ENCODE measurements at places on chromosomes 1 and 21. TPM values are rescaled to one million over a fixed set of nuclear protein-coding genes. Genes with fewer than 3 reads are reported as not detected.

LCE1E gene
- not detected for polyA plus RNA-seq

ACTA1 gene
- polyA plus RNA-seq = not detected

MUTYH gene
- 5.8 TPM for polyA plus RNA-seq

CNKSR1 gene
- polyA plus RNA-seq = 0.05 TPM

TACSTD2 gene
- 0.07 TPM for polyA plus RNA-seq

DNALI1 gene
- polyA plus RNA-seq = 14.2 TPM

DNA sequence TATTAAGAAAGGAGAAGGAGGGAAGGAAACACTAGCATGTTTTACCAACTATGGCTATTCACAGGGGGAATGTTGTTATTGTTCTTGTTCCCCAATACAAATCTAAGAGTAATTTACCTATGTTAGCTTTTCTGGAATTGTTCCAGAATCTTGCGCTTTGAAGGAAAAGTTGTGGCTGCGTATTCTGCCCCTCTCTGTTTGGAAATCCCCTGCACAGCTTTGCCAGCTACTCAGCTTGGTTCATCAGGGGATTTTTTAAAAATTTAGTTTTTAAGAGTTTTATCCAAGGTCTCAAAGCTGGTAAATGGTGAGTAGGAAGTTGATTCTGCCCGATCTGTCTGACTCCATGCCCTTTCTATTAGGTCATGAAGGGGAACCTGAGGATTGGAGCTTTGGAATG, 9.5 kb upstream of the IRF6 start:
- no peak for DNase-seq

DNA sequence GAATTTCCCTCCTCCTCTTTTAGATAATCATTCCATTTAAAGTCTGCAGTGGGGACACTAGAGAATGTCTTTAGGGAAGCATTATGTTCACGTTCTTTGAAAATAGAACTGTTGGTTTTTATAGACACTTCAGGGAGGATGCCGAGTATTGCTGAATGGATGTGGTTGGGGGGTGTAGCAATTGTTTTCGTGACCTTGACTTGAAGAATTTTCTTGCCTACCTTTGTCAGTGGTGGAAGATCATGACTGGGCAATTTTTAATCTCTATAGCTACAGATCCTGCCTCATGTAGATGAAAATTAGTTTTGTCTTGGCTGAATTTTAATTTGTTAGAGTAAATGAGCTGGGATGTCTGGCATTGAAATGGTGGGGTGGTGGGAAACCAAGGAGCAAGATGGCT, 3.8 kb downstream of the SMG7 start:
- DNase-seq = no peak

- DNase-seq = no peak
Measured at GRCh38 chr1:65179148-65179547, 31.1 kb downstream of the AK4 start.

DNA sequence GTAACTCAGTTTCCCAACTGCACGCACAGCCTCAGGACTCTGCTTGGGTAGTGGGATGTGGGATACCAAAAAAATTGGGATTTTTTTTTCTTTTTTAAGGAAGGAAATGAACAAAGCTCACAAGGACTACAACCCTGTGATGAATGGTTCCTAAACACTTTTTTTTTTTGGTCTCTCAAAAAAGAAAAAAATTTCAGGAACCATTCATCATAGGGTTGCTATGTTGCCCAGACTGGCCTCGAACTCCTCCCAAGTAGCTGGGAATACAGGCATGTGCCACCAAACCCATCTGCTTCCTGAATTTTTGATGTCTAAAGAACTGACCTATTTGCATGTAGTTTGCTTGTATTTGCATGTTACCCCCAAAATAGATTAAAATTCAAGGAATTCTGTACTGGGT, 6.8 kb downstream of the MINDY1 start:
- DNase-seq = no peak

DNA sequence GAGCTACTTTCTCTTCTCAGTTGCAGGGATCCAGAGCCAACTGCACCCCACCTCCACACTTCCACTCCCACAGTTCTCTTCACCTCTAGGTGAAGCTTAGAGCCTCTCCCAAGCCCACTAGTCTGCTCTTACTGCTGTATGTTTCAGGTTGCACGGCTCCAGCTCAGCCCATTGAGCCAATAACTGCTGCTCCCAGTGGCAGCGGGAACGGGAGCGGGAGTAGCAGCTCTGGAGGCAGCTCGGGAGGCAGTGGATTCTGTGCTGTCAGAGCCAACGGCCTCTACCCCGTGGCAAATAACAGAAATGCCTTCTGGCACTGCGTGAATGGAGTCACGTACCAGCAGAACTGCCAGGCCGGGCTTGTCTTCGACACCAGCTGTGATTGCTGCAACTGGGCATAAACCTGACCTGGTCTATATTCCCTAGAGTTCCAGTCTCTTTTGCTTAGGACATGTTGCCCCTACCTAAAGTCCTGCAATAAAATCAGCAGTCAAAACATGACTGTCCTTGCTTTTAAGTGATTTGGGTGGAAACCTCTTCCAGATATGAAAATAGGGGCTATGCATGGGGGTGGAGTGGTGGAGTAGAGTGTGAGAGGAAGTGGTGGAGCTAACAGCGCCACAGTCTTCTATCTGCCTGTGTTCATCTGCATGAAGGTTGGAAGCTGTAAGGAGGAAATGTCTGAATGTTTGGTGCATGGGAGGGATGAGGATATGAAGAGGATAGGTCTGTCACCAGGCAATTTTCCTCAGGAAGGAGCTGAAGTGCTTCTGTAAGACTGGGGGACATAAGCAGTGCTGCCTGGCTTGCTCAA, 29.6 kb downstream of the CHIA start:
- no peak for DNase-seq

GRCh38 chr1:9500756-9501754, 38.2 kb upstream of the SLC25A33 start:
- DNase-seq = no peak

DNA sequence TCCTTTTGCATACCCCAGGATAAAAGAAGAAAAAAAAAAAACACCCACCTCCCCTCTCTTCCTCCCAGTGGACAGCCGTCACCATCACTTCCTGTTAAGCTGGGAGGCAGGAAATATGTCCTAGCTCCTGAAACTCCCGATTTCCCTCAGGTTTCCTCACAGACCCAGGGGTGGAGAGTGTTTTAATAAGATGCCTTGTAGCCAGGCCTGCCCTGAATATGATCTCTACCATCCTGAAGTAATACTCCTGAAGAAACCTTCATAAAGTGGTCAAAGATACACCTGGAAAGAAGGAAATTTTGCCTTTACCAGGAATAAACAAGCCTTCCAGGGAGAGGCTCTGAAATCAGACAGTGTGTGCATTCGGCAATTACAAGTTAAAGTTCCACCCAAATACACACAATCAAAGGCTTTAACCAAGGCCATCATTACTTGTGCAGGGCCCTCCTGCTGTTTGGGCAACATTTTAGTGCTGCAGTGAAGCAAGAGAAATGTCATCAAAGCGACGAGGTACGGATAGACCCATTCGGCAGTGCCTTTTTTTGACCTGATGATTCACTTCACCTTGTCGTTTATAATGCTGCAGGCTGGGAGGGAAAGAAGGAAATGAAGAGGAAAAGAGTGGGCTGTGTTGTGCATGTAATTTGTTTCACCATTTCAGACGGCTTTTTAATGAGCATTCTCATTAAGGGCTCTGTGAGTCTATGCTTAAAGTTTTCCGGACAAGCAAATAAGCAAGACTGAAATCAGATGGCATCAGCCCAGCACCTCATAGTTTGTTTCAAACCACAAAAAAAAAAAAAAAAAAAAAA, 41.0 kb upstream of the RASAL2 start:
- no peak for DNase-seq

DNA sequence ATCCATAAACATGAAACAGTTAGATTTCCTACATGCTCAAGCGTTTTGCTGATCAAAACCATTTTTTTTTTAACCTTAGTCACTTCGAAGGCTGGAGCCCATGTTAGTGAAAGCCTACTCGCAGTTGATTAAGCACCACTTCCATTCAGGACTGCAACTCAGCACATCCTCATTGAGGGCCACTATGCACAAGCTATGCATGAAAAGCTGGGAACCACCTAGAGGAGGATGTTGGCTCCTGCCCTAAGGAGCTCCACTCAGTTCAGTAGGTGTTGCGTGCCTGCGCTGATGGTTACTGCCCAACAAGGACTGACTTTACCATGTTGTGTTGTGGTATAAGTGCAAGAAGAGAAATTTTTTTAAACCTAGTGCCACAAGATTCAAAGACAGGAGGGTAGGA, 181.4 kb upstream of the L1TD1 start:
- no peak for DNase-seq

DNA sequence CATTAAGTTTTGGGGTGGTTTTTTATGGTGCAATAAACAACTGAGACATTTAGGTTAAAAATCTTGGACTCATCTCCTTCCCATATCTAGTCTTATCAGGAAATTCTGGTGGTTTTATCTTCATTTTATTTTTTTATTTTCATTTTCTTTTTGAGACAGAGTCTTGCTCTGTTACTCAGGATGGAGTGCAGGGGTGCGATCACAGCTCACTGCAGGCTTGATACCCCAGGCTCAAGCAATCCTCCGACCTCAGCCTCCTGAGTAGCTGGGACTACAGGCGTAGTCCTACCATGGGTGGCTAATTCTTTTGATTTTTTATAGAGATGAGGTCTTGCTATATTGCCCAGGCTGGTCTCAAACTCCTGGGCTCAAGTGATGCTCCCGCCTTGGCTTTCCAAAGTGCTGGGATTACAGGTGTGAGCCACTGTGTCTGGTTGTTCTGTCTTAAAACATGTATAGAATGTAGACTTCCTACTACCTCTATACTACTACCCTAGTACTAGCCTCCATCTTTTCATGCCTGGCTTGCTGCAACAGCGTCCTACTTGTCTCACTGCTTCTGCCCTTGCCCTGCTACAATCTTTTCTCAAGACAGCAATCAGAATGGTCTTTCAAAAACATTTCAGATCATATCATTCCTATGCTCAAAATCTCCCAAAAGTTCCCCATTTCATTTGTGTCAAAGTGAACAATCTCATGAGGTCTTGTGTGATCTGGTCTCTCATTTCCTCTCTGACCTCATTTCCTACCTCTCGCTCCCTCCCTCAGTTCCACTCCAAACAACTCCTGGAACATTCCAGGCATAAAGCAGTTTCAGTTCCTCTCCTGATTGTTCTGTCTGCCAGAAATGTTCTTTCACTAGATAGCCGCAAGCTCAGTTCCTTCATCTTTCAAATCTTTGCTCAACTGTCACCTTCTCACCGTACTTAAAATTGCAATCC, 5.9 kb upstream of the FCGR2A start:
- DNase-seq = no peak

DNA sequence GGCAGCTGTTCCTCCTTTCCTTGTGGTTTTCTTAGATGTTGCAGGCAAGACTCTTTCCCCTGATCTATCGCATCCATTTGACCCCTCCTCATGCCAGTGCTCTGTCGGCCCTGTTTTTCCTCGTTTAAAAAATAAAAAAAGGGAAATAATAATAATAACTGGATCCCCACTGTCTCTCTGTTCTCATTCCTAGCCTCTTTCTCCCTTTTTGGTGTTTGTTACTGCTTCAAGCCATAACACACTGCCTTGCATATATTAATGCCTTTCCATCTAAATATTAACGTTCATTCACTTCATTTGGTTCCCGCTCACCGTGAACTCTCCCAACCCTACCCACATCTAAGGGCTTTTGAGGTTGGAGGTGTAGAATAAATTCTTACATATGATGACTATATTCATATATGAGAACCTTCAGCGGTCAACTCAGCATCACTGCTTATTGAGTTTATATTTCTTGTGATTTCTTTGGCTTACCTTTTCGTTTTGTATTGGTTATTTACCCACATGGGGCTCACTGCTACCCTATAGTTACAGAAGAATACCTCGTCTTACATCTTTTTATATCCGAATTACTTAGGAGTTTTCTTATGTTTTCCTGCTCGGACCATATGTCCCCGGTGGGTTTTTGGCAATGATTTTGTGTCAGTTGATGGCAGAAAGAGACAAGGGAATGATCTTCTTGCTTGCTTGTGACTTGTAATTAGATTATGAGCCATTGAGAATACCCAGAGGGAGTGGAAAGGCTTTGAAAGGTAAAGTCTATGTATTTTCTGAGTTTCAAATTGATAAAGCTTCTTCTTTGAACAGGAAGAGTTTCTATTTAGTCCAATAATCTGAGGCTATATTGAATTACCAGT, 805 bp downstream of the ATG4C start:
- DNase-seq = no peak

GRCh38 chr1:192153276-192153675, 5.0 kb upstream of the RGS18 start:
- no peak for DNase-seq

Data from AG04450 (cell line).